ENCODE measurements at places on chromosomes 13 and 19. TPM values are rescaled to one million over a fixed set of nuclear protein-coding genes. Genes with fewer than 3 reads are reported as not detected.

IRGC gene
- not detected for total RNA-seq

ZNF497 gene
- 2.2 TPM for total RNA-seq

SIGLEC9 gene
- total RNA-seq, result not detected

GZMM gene
- total RNA-seq, result 31.8 TPM

KMT2B gene
- total RNA-seq, result 58.4 TPM

C19orf38 gene
- 3.9 TPM for total RNA-seq

TGDS gene
- total RNA-seq, result 27.5 TPM

TMEM150B gene
- 0.46 TPM for total RNA-seq

DIAPH3 gene
- total RNA-seq, result 30.1 TPM

ATP4A gene
- not detected for total RNA-seq

SPIB gene
- 0.80 TPM for total RNA-seq

OR7C2 gene
- not detected for total RNA-seq

DMKN gene
- 0.27 TPM for total RNA-seq

LILRB1 gene
- total RNA-seq, result not detected

PSPN gene
- 1.6 TPM for total RNA-seq

PINLYP gene
- total RNA-seq, result 9.1 TPM

ACTMAP gene
- total RNA-seq, result 13.2 TPM

GNA15 gene
- total RNA-seq, result 174 TPM

EPSTI1 gene
- total RNA-seq, result 11.9 TPM

ZNF559 gene
- total RNA-seq, result 8.2 TPM

MIPEP gene
- 9.9 TPM for total RNA-seq

ZNF429 gene
- 3.1 TPM for total RNA-seq

BRME1 gene
- total RNA-seq, result 14.9 TPM

NCCRP1 gene
- total RNA-seq, result not detected

RASA3 gene
- total RNA-seq, result 13.9 TPM

EIF3K gene
- 287 TPM for total RNA-seq

TEX26 gene
- total RNA-seq, result not detected

RASIP1 gene
- 1.0 TPM for total RNA-seq

ZNF415 gene
- total RNA-seq, result 0.41 TPM

ZNF554 gene
- total RNA-seq, result 2.4 TPM

C2CD4C gene
- total RNA-seq, result 0.23 TPM

MRPS12 gene
- 93.5 TPM for total RNA-seq

KLK4 gene
- total RNA-seq, result not detected

DEDD2 gene
- total RNA-seq, result 32.1 TPM

DENND1C gene
- total RNA-seq, result 70.0 TPM

POU4F1 gene
- 0.11 TPM for total RNA-seq

UNC13A gene
- total RNA-seq, result not detected

Measured in activated T-helper 2 cell treated with anti-CD3 and anti-CD28 coated beads, Interferon-gamma antibody, Interleukin-2, Interleukin-4, amounts not matched to agents 10 μg/mL and 5 μg/mL and 100 μg/mL, durations not matched to agents 14 hours and 24 hours and 36 hours (primary cell).